ENCODE measurements at places on chromosomes 3 and 15. TPM values are rescaled to one million over a fixed set of nuclear protein-coding genes. Genes with fewer than 3 reads are reported as not detected.
A peak's percentile ranks its signal among the peaks of the same experiment; 100 is the strongest.

Gene LTF
- total RNA-seq, result not detected

Gene ABHD6
- 5.8 TPM for total RNA-seq

GRCh38 chr15:49904296-49904695 lies 214.7 kb downstream of the ATP8B4 start:
- peak; percentile 64 for DNase-seq

Gene KLF13
- total RNA-seq, result 38.9 TPM

DNA sequence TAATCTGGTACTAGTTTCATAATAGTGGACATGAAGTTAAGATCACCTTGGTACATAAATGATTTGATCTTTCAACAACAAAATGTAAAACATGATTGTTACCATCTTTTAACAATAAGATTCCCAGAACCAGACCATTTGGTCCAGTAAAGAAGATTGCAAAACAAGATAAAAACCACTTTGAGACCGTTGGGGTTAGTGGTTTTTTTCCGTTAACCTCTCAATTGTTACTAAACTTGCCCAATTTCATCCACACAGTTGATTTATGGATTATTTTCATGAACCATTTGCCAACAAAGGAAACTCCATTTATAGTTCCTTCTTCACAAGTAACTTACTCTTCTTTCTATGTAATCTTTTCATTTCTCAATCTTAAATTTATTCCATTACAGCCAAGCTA lies 53.8 kb downstream of the ATP8B4 start:
- no peak for DNase-seq

Gene COMMD2
- 30.1 TPM for total RNA-seq

Gene MKRN2OS
- total RNA-seq, result not detected

Gene ZNF80
- total RNA-seq, result not detected

DNA sequence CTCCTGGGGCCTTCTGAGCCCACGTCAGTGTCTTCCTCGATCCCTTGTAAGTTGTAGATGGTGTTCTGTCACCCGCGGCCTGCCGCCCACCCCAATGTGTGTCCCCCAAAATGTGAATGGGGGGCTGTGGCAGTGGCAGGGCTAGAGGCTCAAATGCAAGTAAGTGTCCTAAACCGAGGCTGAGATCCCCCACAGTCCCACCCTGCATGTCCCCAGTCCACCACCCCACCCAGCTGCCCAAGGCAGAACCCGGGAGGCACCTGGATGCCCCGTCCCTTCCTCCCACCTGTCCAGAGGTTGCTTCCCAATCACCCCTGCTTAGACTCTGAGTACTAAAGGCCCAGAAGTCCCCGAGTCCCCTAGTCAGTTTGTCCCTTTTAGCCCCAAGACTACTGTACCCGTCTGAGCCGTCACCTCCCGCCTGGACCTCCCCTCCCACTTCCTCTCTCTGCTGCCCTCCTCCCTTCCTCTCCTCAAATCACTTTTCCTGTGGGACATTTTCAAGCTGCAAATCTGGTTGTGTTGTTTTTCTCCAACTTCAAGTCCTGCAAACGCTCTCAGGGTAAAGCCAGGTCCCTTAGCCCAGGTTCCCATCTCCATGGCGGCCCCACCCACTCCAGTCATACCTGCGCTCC lies 11.8 kb upstream of the PLXND1 start:
- DNase-seq, result no peak

Gene NLGN1
- total RNA-seq, result 20.1 TPM

GRCh38 chr3:58722561-58722960 lies 56.0 kb upstream of the FAM3D start:
- no peak for DNase-seq

GRCh38 chr3:171996178-171996817 lies 43.1 kb upstream of the FNDC3B start:
- no peak for DNase-seq

Gene BAHD1
- 22.0 TPM for total RNA-seq

Gene PSMD2
- 596 TPM for total RNA-seq

Gene ADAMTS17
- total RNA-seq, result not detected

GRCh38 chr3:123229145-123229544 lies 27.4 kb downstream of the SEC22A start:
- DNase-seq, result peak; percentile 7

DNA sequence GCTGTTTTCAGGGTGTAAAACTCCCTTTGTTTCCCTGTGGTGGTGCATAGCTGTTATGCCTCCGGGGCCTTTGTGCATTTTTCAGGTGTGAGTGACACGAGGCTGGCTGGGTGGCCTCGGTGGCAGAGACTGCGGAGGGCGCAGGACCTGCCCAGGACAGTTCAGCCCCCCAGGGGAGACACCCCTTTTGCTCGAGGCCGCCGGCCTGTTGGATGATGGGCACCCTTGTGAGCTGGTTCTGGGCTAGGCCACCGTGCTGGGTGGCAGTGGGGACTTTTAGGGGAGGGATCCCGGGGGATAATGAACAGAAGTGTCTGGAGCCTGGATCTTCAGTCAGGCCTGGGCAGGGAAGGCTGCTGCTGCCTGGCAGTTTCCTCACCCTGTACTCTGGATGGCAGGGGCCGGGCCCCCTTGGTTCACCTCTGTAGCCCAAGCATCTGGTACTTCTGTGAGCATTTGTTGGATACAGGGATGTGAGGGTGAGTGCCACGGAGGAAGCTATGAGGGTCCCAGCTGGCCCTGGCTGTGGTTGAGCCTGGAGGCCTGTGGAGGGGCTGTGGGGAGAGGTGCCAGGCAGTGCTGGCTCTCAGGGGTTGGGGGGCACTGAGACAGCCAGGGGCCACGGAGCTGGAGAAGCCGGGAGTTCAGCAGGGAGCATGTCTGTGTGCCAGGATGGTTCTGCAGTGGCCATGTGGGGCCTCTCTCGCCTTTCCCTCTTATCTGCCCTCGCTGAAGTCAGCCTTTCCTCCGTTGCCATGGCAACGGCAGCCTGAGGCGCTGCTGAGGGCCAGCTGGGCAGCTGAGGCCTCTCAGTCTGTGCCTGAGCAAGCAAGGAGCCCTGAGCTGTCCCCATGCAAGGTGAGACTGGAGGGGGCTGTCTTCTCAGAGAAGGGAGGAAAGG lies 49.0 kb downstream of the KY start:
- peak; percentile 57 for DNase-seq

- no peak for DNase-seq
These were observed 265.9 kb downstream of the CD47 start for GRCh38 chr3:107824822-107825371.

Gene IQSEC1
- total RNA-seq, result 21.2 TPM

GRCh38 chr3:112739252-112739965 lies 98.5 kb upstream of the CCDC80 start:
- DNase-seq, result peak; percentile 76

- peak; percentile 58 for DNase-seq
These were observed 19.3 kb upstream of the SLTM start for GRCh38 chr15:58952751-58953150.

Gene DLG1
- total RNA-seq, result 45.9 TPM

- DNase-seq, result no peak
These were observed 8.9 kb downstream of the ABHD17C start for GRCh38 chr15:80703965-80704364.

- peak; percentile 96 for DNase-seq
These were observed 84.5 kb upstream of the GALNT15 start for GRCh38 chr3:16090024-16090423.

GRCh38 chr3:89851974-89852621 lies 744.7 kb downstream of the EPHA3 start:
- DNase-seq, result peak; percentile 27

Gene PLIN1
- not detected for total RNA-seq

GRCh38 chr15:75431682-75432081 lies 19.8 kb downstream of the SIN3A start:
- no peak for DNase-seq

GRCh38 chr15:74322558-74323180 lies 44.8 kb downstream of the CYP11A1 start:
- DNase-seq, result peak; percentile 82

GRCh38 chr3:132321304-132321703 lies 4.1 kb downstream of the ACP3 start:
- no peak for DNase-seq

GRCh38 chr15:82231233-82231632 lies 31.3 kb downstream of the EFL1 start:
- no peak for DNase-seq

GRCh38 chr15:72235298-72235697 lies 4.3 kb upstream of the PKM start:
- DNase-seq, result no peak

DNA sequence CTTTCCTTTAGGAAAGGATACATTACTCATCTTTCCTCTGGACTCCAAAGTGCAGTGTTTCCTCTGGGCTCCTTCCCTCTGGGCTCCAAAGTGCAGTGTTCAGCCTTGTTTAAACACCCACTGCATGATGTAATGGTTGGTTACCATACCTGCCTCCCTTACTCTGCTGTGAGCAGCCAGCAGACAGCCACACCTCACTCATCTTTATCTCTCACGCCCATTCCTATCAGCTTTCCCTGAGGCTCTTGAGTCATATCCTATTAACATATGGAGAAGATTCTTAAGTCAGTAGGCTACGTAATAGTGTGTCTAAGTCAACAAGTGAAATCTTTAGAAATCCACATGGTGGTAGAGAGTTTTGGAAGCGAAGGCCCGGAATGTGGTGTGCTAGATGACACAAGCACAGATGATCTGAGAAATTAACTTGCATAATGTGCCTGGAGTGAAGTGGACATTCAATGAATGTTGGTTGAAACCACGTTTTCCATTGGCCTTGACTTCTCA lies 97.2 kb upstream of the CTNNB1 start:
- no peak for DNase-seq

GRCh38 chr3:99883693-99884092 lies 66.0 kb downstream of the CMSS1 start:
- DNase-seq, result no peak

GRCh38 chr3:106059953-106060517 lies 191.2 kb upstream of the CBLB start:
- no peak for DNase-seq

DNA sequence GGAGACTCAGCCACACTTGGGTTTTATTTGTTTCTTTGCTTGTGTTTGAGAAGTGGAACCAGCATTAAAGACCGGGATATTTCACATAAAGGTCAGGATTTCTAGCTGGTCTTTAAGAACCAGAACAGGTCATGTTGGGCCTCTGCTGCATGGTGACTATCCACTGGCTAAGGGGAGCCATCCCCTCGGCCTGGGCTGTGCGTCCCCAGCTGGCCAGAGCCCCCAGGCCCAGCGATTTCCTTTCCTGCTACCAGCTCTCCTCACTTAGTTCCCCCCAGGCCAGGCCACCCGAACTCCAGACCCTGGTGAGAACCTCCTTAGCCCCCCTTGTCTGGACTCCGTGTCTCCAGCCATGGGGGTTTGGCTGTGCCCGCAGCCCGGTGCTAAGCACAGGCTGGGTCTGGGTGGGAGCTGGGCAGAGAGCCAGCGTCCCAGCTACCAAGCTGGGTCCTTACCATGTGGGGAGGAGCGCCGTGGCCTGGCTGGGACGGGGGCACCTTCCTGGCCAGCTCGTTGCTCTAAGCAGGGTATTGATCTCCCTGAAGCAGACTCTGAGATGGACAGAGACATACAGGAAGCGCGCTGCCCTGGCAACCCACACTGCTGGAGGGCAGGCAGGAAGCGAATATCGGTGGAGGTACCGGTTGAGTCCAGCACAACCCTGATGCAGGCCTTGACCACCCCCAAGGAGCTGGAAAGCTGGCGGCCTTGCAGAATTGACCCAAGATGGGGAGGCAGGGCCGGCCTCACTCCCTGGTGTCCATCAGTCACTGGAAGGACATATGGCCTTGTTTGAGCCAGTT lies 49.4 kb downstream of the KLF15 start:
- no peak for DNase-seq

GRCh38 chr3:160112481-160112880 lies 112.7 kb upstream of the C3orf80 start:
- no peak for DNase-seq

- DNase-seq, result peak; percentile 72
These were observed 1.5 kb downstream of the SMAD6 start for GRCh38 chr15:66703540-66703941.

DNA sequence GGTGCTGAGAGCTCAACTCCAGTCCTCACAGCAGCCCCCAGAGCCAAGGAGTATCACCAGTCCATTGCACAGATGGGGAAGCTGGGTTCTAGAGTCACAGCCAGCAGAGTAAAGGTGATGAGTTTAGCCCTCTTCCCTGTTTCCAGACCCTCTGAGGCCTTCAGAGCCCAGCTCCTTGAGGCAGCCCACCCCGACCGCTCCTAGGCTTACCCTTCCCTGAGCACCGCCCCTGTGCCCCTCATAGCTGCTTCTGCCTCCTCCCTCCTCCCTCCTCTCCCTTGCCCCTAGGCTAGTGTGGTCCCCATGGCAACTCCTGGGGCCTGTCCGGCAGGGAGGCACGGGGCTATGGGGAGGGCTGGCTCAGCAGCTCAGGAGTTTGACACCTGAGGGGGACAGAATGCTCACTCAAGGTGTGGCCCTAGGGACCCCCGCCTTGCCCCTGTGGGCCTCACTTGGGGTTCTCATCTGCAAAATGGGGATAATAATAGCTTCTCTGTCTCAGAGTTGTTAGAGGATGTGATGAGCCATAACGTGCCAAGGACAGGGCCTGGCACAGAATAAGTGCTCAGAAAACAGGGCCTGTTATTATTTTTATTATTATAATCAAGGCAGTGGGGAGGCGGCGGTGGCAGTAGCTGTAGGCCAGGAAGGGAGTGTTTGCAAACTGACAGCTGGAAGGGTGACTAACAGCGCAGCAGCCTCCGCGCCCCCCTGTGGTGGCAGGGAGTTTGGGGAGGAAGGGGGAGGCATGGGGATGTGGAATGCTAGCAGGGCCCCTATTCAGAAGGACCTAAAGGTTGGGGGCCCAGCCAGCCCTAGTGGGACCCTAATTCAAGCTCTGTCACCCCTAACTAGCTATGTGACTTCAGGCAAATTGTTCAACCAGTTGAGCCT lies 11.5 kb downstream of the CSK start:
- DNase-seq, result no peak

DNA sequence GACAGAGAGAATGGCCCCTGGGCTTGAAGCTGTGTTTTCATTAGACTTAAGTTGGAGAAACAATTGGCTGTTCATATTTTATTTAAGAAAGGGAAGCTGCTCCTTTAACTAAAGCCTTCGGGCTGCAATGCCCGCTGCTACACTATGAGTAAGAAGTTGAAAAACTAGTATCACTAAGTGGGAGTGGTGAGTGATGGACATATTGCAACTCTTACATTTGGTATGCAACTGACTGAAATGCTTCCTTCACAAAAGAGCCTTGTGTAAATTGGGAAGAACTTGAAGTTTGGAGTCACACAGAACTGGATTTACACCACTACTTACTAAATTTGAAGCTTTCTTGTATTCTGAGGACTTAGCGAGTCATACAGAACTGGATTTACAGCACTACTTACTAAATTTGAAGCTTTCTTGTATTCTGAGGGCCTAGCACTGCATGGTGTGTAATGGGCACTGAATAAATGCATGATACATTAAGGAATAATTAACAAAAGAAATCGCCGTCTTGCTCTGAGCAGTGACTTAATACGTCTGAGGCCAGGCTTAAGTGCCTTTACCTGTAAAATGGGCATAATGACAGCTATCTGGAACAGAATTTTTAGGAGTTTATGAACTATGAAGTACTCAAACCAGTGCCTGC lies 149.5 kb downstream of the RYR3 start:
- peak; percentile 1 for DNase-seq

Gene TMEM108
- not detected for total RNA-seq

- DNase-seq, result no peak
These were observed 41.8 kb upstream of the MAPKBP1 start for GRCh38 chr15:41732483-41732882.

- DNase-seq, result no peak
These were observed 98.9 kb downstream of the ZNF609 start for GRCh38 chr15:64559243-64559642.
